Forelimb muscle (tissue), 1 donor: ENCODE measurements at places on chromosomes 11 and 22. TPM values are rescaled to one million over a fixed set of nuclear protein-coding genes. Genes with fewer than 3 reads are reported as not detected.

DNA sequence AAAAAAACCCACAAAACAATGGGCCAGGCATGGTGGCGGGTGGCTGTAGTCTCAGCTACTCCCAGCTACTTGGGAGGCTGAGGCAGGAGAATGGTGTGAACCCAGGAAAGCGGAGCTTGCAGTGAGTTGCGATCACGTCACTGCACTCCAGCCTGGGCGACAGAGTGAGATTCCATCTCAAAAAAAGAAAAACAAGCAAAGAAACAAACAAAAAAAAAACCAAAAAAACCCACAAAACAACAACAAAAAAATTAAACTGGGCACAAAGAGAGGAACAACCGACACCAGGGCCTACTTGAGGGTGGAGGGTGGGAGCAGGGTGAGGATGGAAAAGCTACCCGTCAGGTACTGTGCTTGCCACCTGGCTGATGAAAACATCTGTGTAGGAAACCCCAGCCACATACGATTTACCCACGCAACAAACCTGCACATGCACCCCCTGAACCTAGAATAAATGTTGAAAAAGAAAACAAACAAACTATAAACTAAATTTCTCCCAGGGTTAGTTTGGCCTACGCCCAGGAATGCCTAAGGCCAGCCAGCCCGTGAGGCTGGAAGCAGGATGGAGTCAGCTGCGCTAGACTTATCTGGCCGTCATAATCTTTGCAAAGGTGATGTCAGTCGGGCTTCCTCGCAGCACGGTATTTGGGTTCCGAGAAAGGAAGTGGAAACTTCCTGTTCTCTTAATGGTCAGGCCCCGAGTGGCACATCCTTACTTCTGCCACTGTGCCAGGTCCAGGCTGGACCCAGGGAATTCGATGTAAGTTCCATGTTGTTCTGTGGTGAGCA is 21.9 kb upstream of the CYB5R3 start:
- DNase-seq, result no peak

GRCh38 chr22:18977824-18978425 is 41.8 kb upstream of the PRODH start:
- no peak for DNase-seq

DNA sequence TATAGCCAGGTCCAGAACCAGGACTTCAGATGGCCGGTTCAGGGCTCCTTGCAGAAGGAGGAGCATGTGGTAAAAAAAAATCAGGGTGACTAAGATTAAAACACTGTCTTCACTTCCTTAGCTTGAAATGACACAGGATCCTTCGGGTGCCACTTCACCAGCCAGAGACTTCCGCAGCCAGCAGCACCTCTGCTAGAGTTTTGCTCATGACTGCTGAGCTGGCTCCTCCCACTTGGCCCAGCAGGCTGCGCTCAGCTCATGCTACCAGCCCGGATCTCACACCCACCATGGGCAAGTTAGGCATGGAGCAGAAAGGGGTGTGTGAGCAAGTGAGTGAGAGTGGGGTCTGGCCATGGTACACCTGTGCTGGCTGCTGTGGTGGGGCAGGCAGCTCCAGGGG is 6.6 kb upstream of the MS4A18 start:
- no peak for DNase-seq

The MUC6 gene
- polyA plus RNA-seq, result 0.25 TPM

The OR52N2 gene
- not detected for polyA plus RNA-seq
